ENCODE measurements at places on chromosomes 12 and 14.

GRCh38 chr14:31411218-31411727, 9.1 kb downstream of the HEATR5A start:
- DNase-seq: no peak

DNA sequence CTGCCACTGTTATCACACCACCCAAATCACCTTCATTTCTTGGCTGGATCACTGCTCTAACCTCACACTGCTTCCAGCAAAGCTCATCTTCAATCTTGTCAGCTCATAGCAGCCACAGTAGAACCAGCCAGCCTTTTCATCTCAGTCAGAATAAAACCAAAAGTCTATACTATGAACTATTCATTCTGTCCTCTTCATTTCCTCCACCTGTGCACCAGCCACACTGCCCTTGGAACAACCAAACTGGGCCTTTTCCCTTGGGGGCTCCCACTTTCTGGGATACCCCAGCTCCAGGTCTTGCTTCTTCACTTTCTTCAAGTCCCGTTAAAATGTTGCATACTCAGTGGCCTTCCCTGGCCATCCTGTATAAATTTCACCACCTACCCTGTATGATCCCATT, 234.4 kb upstream of the DAAM1 start:
- no peak for DNase-seq

- no peak for DNase-seq
These were observed 42.9 kb upstream of the CIT start for GRCh38 chr12:119920064-119920463.

DNA sequence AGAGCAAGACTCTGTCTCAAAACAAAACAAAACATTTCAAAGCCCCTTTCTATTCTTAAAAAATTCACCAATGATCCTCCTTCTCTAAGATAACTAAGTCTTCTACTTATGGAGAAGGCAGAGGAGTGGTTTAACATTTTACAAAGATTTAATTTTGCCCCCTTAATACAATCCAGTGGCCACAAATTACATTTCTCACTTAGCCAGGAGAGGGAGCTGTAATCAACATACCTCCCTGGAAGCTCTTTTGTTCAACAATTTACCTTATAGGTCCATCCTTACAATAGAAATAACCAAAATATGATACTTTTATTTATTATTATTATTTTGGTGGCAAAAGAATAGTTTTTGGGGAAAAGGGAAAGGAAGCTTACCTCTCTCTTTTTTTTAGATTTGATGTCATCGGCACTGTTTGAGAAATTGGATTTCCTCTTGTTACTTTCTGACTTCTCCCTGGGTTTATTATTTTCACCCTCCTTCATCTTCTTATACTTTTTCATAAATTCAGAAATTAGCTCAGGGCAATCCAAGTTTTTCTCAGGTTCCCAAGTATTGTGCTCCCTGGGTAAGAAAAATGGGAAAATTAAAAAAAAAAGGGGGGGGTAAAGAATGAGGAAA, 28.1 kb downstream of the CBX5 start:
- DNase-seq: peak; percentile 69

GRCh38 chr12:107264667-107265066, 171.3 kb upstream of the CRY1 start:
- DNase-seq: no peak

GRCh38 chr12:12439636-12440035, 82.8 kb downstream of the BORCS5 start:
- DNase-seq: no peak

- DNase-seq: peak; percentile 40
These were observed 4.6 kb upstream of the SEC23A start for GRCh38 chr14:39107591-39107996.

GRCh38 chr12:122013136-122013535, 8.5 kb upstream of the BCL7A start:
- no peak for DNase-seq

GRCh38 chr12:6208130-6208529, 7.9 kb downstream of the CD9 start:
- no peak for DNase-seq

DNA sequence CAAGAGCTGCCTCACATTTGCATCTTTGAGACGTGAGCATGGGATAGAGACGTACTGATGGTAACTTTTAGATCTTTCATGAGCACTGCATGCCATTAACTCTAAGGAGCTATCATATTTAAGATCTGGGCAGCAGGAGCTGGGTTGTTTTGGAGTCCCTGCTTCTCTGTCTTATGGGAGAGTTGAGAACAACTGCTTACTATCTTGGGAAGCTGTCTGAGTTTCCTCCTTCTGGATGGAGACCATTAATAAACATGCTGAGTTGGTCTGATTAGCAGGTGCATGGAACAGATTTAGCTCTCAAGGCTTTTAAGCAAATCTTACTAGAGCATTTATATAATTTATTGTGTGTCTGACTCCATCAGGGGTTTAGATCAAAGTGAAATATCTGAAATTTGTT, 119.3 kb upstream of the CCDC198 start:
- no peak for DNase-seq

GRCh38 chr12:91496337-91496736, 313.7 kb upstream of the DCN start:
- DNase-seq: no peak

DNA sequence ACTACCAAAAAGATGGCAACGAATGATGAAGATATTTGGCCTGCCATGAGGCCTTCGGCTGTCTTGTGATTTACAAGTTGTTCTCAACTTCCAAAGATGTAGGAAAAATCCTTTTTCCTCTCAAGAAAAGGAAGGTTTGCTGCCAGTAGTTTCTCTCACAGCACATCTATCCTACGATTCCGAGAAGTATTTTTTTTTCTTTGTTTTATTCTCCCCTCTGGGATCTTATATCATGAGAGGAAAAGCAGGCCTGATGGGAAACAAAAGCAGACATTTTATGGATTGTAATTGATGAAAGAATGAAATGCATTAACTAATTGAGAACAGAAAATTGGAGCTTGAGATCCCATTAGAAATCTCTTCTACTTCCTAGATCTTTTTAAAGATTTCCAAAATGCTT, 1197.9 kb upstream of the SEL1L start:
- no peak for DNase-seq

DNA sequence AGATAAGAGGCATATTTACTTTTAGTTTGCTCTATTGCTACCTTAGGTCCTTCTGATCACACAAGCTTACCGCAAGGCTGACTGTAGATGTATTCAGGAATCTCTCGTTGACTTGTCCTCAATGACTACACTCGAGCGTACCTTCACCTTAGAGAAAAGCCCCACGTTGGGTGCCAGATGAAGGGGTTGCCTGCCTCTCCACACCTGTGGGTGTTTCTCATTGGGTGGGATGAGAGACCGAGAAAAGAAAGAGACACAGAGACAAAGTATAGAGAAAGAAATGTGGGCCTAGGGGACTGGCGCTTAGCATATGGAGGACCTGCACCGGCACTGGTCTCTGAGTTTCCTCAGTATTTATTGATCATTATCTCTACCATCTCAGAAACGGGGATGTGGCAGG, 51.8 kb downstream of the ASCL4 start:
- no peak for DNase-seq

GRCh38 chr12:108630481-108631207, 3.0 kb downstream of the SELPLG start:
- DNase-seq: peak; percentile 26

DNA sequence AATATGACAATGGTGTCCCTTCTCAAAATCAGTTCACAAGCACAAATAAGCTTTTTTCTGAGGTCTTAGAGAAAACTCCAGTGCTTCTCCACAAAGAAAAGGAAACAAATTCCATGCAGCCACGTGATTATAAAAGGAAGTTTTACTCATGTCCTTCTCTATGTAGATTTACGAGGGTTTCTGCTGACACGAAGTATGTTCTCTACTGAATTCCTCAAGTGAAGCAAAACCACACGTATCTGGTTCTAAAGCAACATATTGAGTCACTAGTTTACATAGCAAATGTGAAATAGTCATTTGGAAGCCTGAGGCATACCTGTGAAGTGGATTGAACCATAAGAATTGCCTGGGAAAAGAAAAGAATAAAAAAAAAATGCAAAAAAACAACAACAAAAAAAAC, 31.9 kb downstream of the BMP4 start:
- DNase-seq: no peak

- DNase-seq: no peak
These were observed 42.1 kb downstream of the DYRK2 start for GRCh38 chr12:67690656-67691055.

DNA sequence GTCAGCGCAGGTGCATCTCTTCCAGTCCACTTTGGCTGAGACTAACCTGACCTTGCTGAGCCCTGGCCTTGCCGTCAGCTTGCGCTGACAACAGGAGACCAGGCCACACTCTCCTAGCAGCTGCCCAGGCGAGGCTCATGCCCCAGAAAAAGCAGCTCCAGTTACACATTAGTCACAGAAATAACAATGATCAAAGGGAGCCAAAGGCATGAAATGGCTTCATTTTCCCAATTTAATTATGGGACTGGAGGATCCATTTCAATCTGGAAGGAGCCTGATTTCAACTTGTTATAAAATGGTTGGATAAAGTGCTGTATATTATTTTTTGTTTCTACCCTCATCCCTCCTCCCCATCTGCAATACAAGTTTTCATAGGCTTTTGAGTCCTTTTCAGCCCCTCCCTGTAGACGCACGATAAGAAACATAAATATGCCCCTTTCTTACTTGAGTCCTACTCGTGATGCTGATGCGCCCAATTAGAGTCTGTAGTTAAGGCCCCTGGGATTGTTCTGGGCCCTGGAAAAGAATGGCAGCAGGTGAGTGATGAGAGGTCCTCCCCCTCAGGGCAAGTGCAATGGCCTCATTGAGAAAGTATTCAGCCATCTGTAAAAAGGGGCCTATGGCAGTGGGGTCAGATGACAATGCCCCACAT, 376.0 kb downstream of the C12orf75 start:
- no peak for DNase-seq

DNA sequence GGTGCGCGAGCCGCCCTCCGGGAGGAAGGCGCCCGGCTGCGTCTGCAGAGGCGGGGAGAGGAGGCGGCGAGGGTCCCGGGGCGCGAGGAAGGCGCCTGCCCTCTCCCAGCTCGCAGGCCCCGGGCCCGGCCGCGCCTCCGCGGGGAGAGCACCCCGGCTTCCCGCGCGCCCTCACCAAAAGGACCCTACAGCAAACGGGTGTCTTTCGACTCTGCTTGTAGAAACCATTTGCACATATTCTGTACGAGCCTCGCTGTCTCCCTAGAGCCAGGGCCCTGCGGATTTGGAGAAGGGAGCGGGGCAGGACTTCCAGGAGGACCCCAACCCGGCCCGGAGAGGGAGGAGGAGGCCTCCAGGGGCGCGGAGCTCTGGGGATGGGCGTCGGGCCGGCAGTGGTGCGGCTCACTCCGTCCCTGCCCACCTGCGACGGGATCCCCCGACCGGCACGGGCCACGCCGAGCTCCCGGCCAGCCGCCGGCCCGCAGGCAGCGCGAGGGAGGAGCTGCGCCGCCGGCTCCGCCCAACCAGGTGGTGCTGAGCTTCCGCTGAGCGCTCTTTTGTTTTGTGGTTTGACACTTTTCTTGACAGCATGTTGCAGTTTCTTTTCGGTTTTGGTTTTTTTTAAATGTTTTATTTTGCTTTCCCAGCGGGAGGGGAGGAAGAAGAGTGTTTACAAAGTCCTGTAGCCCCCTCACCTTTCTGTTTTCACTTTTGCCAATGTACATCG, 103.3 kb upstream of the FKBP4 start:
- DNase-seq: peak; percentile 80

- DNase-seq: peak; percentile 38
These were observed 3.0 kb upstream of the KRT6A start for GRCh38 chr12:52496054-52496453.

- no peak for DNase-seq
These were observed 1.7 kb upstream of the SIX6 start for GRCh38 chr14:60506985-60507829.

- DNase-seq: no peak
These were observed 50.9 kb upstream of the CPNE8 start for GRCh38 chr12:38956337-38956736.
